ENCODE measurements at places on chromosomes 11 and 22.

- no peak for DNase-seq
Observed at GRCh38 chr11:84855508-84856245, 771.5 kb downstream of the DLG2 start.

DNA sequence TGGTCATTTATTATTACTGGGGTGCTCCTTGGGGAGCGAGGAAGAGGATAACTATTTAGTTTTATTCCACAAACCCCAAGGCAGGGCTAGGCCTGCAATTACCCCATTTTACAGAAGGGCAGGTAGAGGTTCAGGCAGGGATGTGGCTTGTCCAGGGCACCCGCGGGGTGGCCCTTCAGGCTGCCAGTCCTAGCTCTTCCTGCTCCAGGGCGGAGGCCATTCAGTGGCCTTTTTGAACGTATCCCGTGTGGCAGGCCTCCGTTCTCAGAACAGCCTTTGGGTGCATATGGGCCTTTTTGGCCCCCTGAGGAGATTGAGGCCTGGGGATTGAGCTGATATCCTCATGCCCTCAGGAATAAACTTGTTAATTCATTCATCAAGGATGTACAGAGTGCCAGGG is 66.2 kb downstream of the MPPED1 start:
- no peak for DNase-seq

DNA sequence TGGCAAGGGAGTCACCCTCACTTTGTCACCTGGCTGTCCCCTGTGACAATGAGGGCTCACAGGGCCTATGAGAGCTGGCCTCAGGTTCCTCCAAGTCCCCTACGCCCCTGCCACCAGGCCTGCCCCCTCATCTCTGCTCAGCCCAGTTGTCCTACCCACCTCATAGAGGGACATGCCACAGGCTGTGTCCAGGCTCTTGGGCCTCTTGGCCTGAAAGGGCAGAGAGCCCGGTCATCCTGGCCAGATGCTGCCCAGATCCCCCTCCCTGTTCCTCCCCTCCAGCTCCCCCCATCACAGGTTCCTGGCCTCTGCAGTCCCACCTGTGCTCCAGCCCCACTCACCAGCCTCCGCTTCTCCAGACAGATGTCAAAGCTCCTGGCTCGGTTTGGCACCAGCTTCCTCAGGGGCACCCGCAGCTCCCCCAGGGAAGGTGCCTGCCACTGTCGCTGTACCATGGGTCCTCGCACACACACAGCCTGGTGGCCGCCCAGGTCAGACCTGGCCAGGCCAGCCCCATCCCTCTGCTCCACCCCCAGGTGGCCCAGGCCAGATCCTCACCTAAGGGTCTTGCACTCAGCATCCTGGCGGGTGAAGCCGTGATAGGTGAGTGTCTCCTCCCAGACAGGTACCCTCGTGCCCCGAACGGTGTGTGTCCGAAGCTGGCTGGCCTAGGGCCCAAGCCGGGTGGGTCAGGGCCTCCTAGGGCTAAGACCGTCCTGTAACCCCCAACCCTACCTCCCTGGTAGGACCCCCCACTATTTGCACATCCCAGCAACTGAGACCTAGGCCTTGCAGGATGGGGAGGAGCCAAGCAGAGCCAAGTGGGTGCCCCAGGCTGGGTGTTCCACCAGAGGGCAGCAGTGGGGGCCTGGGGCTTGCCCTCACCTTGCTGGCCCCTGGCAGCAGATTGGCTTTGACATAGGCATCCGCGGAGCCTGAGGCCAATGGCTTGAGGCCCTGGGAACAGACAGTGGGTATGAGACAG is 8.3 kb downstream of the NDUFV1 start:
- no peak for DNase-seq

GRCh38 chr22:28736301-28737155 is 5.1 kb downstream of the CHEK2 start:
- no peak for DNase-seq

DNA sequence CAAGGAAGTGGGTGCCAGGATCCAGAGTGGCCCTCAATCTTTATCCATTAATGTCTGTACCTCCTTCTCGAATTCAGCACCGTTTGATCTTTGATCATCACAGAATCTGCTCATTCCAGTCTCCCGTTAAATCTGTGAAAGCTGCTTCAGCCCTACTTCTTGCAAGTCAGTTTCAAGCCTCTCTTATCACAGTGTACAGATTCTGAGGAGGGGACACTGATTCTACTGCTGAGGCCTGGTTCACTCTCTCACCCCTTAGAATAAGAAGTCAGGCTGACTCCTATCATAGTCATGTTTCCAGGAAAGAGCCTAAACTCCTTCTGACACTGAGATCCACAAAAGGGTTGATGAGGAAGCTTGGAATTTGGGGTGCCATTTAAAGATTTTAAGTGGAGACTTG is 39.0 kb downstream of the MAML2 start:
- no peak for DNase-seq

GRCh38 chr22:24466716-24467328 is 28.3 kb upstream of the UPB1 start:
- no peak for DNase-seq

DNA sequence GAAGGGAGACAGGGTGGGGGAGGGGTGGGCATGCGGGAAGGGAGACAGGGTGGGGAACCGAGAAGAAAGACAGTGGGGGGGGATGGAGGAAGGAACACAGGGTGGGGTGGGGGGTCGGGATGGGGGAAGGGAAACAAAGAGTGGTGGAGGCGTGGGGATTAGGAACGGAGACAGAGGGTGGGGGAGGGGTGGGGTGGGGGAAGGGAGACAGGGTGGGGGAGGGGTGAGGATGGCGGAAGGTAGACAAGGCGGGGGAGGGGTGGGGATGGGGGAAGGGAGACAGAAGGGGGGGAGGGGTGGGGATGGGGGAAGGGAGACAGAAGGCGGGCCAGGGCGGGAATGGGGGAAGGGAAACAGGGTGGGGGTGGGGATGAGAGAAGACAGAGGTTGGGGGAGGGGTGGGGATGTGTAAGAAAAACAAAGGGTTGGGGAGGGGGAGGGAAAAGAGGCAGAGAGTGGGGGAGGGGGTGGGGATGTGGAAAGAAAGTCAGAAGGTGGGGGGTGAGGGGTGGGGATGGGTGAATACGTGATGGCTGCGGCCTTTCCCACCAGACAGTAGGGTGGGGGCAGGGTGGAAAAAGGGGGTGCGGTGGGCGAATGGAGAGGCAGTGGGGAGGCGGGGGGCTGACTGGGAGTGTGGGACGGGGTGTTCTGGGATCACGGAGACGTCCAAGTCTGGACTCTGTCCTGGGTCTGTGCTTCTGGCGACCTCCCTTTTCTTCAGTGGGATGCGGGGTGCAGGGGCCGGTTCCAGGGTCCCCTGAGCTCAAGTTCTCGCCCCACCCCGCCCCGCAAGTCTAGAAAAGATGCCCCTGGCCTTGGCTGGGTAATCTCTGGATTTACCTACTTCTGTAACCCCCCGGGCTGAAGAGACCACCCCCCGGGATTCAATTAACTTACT is 744 bp downstream of the PRAME start:
- no peak for DNase-seq

DNA sequence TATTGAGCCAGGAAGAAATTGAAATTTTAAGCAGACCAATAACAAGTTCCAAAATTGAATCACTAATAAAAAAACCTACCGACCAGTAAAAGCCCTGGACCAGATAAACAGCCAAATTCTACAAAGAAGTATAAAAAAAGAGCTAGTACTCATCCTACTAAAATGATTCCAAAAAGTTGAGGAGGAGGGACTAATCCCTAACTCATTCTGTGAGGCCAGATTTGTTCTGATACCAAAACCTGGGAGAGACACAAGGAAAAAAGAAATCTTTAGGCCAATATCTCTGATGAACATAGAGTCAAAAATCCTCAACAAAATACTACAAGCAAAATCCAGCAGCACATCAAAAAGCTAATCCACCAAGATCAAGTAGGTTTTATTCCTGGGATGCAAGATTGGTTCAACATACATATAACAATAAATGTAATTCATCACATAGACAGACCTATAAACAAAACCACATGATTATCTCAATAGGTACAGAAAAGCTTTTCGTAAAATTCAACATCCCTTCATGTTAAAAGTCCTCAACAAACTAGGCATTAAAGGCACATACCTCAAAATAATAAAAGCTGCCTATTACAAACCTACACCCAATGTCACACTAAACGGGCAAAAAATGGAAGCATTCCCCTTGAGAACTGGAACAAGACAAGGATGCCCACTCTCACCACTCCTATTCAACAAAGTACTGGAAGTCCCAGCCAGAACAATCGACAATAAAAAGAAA is 13.1 kb downstream of the OR52A5 start:
- DNase-seq: no peak

- DNase-seq: no peak
Observed at GRCh38 chr11:102791271-102792036, 6.5 kb downstream of the MMP1 start.

- no peak for DNase-seq
Observed at GRCh38 chr11:110522471-110522870, 92.7 kb downstream of the FDX1 start.

DNA sequence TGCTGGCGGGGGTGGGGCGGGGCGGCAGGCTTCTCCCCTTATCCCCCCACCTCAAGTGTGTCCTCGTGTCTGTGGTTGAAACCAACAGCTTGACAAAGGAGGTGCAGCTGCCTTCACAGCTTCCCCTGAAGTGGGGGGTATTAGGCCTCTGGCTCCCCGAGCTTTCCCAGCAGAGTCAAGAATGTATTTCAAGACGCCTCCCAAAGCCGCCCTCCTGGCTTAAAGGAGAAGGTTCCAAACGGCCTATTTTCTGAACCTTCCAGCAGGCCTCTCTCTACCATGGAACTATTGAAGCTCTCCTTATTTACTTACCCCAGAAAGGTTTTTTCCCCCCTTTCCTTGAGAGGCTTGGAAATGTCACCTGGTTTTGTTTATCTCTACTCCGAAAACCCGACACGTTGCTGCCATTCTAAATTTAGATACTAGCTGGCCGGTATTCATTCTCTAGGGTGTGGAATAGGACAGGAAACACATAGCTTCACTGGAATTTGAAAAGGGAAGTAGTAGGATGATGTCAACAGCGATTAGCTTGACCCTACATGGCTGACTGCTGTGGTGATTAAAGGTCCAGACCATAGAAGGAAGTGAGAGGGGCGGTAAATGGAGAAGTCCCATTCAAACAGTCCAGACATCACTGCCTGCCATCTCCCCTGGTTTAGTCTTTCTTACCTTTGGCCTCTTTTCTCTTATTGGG is 671 bp upstream of the PICALM start:
- DNase-seq: no peak

DNA sequence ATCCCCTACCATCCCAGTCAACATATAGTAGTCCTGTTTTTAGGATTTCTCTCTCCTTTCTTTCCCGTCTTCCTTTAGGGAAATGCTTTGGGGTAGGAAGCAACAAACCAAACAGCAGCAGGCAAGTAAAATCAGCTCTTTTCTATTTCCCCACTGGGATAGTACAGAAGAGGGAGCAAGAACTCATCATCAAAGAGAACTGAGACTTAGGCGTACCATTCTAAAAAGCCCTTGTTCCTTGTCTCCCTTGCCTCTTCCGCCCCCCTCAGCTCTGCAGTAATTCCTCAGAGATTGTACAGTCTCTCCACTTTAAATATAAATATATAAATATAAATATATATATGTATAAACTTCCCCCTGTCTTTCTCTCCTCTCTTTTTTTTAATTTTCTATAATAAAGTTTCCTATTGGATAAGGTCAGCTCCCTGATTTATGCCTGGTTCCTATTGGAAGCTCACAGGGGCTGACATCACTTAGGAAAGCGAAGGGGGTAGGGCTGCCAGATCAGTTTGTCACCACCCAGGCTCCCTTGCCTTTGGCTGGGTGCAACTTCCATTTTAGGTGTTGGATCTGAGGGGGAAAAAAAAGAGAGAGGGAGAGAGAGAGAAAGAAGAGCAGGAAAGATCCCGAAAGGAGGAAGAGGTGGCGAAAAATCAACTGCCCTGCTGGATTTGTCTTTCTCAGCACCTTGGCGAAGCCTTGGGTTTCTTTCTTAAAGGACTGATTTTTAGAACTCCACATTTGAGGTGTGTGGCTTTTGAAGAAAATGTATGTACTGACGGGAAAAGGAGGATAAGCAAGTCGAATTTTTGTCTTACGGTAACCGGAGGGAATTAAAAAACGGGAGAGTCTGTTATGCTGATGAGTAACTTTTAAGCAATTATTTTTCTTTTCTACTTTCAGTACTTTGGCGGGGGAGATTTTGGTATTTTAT is at the start of gene CTNND1:
TSS of gene CTNND1 (plus strand) at position 502 of the 934 bp plus-strand sequence. CDS start 29,677 bp downstream, outside the sequence.
- peak; percentile 69 for DNase-seq

DNA sequence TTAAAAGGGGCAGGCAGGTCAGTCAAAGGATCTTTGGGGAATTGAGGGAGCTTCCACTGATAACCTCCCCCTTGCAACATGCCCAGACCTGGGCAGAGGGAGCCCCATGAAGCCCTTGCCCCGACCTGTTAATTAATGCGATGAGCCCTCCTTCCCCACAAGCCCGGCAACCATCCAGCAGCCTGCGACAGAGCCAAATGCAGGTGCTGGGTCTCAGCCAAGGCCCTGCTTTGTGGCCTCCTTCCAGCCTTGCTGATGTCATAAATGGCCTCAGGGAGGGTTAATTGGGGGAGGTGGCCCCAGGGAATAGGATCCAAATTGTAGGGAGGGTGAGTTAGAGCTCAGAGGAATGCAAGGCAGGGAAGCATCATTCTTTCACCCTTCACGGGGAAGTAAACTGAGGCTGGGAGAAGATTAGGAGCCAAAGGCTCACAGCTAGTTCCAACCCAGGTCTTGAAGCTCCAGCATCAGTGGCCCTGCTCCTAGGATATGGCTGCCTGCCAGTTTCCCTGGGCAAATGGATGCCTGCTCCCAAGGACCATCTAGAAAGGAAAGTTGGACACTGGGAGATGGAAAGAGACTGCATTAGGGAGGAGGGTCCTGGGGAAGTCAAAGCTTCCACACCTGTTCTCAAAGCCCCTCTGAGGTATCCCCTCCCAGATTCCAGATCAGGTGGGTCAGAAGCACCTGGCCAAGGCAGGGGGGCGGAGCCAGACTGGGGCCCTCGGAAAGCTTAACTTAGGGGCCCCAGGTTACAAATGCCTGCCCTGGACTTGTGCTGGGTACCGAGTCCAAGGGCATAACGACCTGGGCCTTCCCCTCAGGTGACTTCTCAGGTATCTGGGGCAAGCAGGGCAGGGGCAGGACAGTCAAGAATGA is 34.1 kb downstream of the LMO1 start:
- peak; percentile 49 for DNase-seq

DNA sequence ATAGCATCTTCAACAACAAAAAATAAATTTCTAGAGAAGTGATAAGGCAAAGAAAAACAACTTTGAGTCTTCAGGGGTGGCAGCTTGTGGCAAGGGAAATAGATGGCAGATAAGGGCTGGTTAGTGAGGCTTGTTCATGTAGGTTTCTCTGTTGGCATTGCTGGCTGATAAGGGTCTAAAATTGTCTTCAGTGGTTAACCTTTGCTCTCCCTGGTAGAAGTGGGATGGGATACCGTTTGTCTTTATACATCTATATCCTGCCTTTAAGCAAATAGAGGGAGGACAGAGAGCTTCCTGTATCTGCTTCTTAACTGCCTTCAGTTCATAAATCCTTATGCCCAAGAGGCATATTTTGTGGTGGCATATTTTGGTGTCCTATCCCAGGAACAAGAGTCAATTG is 57.1 kb downstream of the TRAF6 start:
- no peak for DNase-seq
